ENCODE measurements at places on chromosomes 7 and 10. TPM values are rescaled to one million over a fixed set of nuclear protein-coding genes. Genes with fewer than 3 reads are reported as not detected.

Gene NPTX2
- total RNA-seq: not detected

Gene IDI2
- total RNA-seq: not detected

Gene PANK1
- 6.2 TPM for total RNA-seq

Gene CUL2
- 37.4 TPM for total RNA-seq

Gene CHAT
- total RNA-seq: not detected

Gene CYP3A7
- not detected for total RNA-seq

DNA sequence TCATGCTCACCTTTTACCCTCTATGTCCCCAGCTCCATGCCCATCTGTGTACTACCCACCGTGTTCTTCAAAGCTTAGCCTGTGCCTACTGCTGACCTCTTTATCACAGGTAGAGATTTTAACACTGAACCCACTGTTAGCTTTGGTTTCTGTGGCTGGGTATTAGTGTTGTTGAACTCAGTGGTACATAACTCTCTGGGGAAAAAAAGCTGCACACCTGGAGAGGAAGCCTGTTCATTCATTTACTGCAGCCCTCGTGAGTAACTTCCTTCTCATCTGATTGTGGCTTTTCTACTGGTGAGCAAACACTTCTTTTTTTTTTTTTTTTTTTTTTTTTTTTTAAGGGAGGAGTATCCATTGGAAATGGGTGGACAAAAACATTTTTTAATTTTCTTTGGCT lies 326.3 kb downstream of the CCSER2 start:
- H3K27me3 ChIP-seq: no peaks in the 10 kb centered on the region
- DNase-seq: no peak
- peaks cover 3% of the 10 kb centered on the region for H3K4me1 ChIP-seq
- H3K4me3 ChIP-seq: no peak overlapping the region

DNA sequence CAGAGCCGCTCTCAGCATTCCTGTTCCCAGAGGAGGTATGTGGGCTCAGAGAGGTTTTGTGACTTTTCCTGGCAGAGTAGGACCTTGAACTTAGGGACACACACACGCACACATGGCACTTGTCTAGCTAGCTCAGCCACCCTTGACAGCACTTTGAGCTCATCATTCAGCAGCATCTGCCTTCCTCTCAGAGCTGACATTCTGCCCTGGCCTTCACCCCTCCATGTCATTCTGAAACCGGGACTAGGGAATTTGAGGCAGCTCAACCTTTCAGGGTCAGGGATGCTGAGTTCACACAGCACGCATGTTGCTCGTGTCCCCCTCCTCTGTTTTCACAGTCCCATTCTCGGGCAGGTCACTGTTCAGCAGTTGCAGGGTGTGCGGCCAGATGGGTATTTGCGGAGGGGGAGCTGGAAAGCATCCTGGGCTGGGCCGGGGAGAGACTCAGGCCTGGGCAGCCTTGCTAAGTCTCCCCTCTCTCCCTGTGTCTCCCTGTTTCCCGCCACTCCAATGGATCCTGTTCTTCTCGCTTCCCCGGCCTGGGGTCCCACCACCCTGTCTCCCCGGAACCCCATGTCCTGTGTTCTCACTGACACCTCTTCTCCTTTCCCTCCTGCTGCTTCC lies 78.0 kb downstream of the COL13A1 start:
- no peaks in the 10 kb centered on the region for H3K36me3 ChIP-seq
- no peak overlapping the region for H3K27ac ChIP-seq
- H3K4me3 ChIP-seq: no peak overlapping the region
- no peaks in the 10 kb centered on the region for H3K4me1 ChIP-seq
- peaks cover 16% of the 10 kb centered on the region for H3K27me3 ChIP-seq
- no peak for DNase-seq

DNA sequence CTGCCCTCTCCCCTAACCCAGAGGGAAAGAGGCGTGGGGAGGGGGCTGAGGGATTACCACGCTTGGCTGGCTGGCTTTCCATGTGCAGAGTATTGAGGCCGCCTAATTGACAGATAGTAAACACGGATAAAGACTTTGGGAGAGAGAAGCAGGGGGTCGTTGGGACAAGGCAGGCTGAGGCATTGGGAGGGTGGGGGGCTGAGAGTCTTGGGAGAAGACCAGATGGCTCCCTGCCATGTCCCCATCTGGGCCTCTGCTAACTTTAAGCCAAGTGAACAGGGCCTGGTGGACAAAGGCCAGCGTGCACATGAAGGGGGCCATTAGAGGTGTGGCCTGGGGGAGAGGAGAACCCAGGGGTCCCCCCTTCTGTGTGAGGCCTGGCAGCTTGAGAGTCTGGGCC lies 55.4 kb upstream of the MXI1 start:
- H3K27me3 ChIP-seq: peaks cover 80% of the 10 kb centered on the region
- peaks cover 8% of the 10 kb centered on the region for H3K36me3 ChIP-seq
- H3K4me3 ChIP-seq: no peak overlapping the region
- no peak overlapping the region for H3K27ac ChIP-seq

DNA sequence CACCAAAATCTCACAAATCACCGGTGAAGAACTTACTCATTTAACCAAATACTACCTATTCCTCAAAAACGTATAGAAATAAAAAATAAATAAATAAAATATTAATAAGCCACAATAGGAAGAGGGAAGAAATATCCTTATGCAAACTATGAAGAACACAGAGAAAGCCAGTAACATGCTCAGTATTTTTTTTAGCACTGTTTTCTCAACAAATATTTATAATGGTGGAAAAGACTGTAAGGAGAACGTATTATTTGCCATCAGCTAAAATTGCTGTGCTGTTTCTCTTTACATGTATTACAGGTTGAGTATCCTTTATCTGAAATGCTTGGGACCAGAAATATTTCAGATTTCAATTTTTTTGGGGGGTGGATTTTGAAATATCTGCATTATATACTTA lies 21.0 kb downstream of the KIAA1217 start:
- H3K27me3 ChIP-seq: no peaks in the 10 kb centered on the region
- DNase-seq: no peak
- H3K4me1 ChIP-seq: no peaks in the 10 kb centered on the region
- no peak overlapping the region for H3K4me3 ChIP-seq
- H3K27ac ChIP-seq: no peak overlapping the region

GRCh38 chr10:110861930-110862649 lies 9.6 kb upstream of the PDCD4 start:
- peaks cover 9% of the 10 kb centered on the region for H3K36me3 ChIP-seq
- H3K4me1 ChIP-seq: peaks cover 91% of the 10 kb centered on the region
- no peak for DNase-seq

- H3K27ac ChIP-seq: no peak overlapping the region
- no peaks in the 10 kb centered on the region for H3K27me3 ChIP-seq
- DNase-seq: no peak
- H3K4me1 ChIP-seq: peaks cover 16% of the 10 kb centered on the region
- no peak overlapping the region for H3K4me3 ChIP-seq
These were observed 36.1 kb downstream of the KCNMA1 start for GRCh38 chr10:77601488-77601887.

GRCh38 chr10:80553436-80553835 lies 15.7 kb downstream of the SH2D4B start:
- DNase-seq: no peak
- no peaks in the 10 kb centered on the region for H3K36me3 ChIP-seq
- no peaks in the 10 kb centered on the region for H3K4me1 ChIP-seq
